ENCODE measurements at places on chromosomes 1 and 21.

DNA sequence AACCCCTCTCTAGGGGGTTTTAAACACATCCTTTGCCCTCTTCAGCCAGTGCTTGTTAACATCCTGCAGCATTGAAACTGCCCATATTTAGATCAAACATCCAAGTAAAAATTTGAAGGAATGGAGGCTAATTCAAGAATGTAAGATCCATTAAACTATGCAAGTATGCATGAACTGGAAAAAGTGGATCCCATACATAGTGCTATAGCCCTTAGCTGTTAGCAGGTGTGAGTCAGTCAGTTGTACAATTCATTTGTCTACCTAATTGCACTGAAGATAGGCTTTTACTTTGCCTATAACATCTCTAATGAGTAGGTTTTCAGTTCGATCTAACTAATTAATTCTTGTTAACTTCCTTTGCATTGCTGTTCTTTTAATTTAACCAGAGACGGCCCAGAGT, 270.9 kb downstream of the LMO4 start:
- DNase-seq, result no peak

- no peak for DNase-seq
Measured at GRCh38 chr1:62318756-62319544, at the start of gene KANK4. Gene KANK4 (minus strand): TSS chr1:62319434. CDS start chr1:62281564, 37,870 bp downstream.

DNA sequence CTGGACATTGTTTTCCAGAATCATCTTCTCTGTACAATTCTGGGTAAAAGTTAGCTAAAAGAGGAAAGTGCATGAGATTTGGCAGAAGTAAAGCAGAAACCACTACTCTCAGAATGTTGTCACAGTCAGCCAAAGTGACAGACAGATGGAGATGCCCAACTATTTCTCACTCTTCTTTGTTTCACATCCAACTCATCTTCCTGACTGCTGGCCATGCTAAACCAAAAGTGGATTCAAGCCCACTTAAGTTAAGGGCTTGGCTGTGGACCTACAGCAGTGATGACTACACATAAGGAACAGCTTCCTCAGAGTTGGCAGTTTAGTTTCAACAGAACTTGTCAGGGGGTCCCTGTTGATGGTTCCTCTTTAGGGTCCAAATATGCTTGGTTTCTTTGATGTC, 730.2 kb downstream of the LRRIQ3 start:
- DNase-seq, result no peak

DNA sequence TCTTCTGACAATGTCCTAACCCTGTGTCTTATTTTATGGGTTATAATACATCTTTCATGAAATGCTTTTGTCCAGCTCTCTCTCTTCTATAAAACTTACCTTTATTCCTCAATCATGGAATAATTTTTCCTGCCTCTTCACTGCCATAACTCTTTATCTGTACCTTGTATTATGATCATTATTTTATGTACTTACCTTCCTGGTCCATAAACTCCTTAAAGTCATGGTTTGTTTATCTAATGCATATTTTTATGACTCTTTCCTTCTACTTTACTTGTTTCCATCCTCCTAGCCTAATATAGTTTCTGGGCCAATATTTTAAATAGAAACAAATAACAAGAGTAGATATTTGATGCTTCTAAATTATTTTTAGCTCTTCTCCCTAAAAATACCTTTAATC, 65.8 kb upstream of the BMP8A start:
- DNase-seq, result no peak

DNA sequence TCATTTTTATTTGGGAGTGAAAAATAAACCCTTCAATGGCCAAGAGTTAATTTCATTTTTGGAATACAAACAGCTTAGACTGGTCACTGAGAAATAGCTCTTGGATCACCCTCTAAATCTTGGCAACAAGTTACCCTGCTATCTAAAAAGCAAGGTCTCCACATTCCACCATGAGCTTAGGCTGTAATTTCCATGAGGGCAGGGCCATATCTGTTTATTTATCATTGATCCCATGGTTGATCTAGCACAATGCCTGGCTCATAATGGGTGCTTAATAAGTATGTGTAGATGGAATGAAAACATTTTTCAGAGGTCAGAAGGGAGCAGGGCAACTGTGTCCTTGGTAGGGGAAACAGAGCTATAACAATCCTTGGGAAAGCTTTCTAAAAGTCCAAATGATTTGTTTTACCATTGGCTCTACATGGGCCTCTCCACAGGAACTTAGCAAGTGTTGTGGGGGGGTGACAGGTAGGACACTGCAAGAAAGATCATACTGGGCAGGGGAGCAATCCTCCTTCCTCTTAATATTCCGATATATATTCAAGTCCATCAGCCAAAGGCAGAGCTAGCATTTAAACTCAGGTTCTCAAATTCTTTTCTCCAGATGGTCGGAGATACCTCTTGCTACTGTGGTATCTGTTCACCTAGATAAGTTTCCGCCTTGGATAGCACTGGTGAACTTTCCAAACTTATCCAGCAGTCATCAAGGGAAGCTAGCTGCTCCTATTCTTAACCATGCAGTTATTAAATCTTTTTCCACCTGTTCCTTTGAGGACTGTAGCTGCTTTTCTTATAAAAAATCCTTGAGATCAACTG, 53.1 kb upstream of the PTCH2 start:
- no peak for DNase-seq

GRCh38 chr1:181206513-181206912, 118.0 kb downstream of the IER5 start:
- no peak for DNase-seq

- no peak for DNase-seq
Measured at GRCh38 chr21:38440746-38441145, 57.5 kb downstream of the ERG start.

GRCh38 chr21:36115138-36115730, 19.6 kb upstream of the CBR3 start:
- DNase-seq, result no peak

DNA sequence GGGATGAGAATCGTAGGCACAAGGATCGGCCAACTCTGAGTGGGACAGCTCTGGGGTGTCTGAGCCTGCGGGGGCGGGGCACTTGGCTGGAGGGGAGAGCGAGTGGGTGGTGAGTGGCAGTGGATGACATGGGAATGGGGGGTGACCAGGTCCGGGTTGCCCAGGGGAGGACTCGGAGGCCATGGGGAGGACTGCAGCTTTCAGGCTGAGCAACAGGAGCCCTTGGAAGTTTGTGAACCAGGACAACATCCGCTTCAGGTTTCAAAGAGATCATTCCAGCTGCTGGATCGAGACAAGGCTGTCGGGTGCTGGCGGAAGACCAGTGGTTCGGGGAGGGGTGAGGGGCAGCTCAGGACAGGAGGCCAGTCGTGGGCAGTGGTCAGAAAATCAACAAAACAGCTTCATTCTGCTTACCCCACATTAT, 124.4 kb upstream of the IRF2BP2 start:
- no peak for DNase-seq

GRCh38 chr1:165793951-165794350, 25.3 kb upstream of the TMCO1 start:
- no peak for DNase-seq

GRCh38 chr1:85142753-85143152, 58.1 kb downstream of the SYDE2 start:
- no peak for DNase-seq

GRCh38 chr1:205258261-205258691, 30.5 kb downstream of the TMCC2 start:
- no peak for DNase-seq

DNA sequence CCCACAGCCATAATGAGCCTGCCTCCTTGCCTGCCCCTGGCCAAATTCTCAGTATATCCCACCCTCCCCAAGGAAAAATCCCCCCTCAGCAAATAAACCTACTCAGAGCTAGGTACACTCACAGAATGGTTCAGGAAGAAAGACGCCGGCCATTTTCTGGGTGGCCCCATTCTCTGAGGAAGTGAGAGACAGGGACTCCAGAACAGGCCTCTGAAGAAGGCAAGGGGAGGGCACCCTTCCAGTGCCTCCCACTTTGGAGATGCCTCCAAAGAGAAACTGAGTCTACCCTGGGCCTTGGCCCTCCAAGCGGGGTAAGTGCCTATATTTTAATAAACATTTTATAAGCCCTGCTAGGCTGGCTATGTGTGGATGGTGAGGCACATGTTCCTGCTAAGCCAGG, 2.3 kb downstream of the PACC1 start:
- no peak for DNase-seq

GRCh38 chr1:24856787-24857506, 73.1 kb downstream of the RUNX3 start:
- no peak for DNase-seq

DNA sequence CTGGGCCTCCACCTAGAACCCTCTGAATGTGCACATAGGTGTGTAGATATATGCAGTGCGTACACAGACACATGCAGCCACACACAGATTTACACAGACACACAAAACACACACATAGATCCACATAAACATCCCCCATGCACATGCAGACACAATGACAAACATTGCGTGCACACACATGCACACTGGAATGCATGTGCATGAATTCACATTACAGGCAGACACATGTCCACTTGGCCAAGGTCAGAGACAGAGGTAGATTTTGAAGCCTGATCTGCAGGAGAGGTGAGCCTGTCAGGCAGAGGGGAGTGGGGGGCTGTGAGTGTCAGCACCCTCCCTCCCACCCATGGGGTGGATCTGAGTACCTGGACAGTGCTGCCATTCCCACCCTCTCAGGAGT, 338.5 kb downstream of the PTPRU start:
- no peak for DNase-seq

DNA sequence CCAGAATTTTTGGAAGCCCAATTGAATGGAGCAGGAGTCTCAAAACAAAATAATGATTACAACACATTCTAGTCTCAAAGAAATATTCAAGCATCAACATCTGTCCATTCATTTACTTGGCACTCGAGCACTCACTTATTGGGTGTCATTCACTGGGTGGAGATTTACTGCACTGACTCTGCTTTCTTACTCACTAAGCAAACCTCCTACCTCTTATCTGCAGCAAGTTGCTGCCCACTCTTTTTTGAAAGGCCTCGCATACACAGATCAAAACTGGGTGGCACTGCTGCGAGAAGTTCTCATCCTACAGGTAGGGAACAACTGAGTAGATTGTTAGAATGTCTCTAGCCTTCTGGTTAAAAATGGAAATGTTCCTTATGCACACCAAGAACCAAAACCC, 18.0 kb downstream of the RHBDL2 start:
- no peak for DNase-seq

- no peak for DNase-seq
Measured at GRCh38 chr1:156828400-156829124, 11.9 kb upstream of the SH2D2A start.
